BJ (cell line): ENCODE measurements at places on chromosomes 12 and 14. TPM values are rescaled to one million over a fixed set of nuclear protein-coding genes. Genes with fewer than 3 reads are reported as not detected.

C12orf50 gene
- polyA plus RNA-seq = not detected in 2 replicates

CHGA gene
- polyA plus RNA-seq = not detected in 2 replicates

SOAT2 gene
- 0.16 and 0.34 TPM in 2 replicates for polyA plus RNA-seq

KLRK1 gene
- not detected in 2 replicates for polyA plus RNA-seq

LRRC74A gene
- not detected in 2 replicates for polyA plus RNA-seq

OSGEP gene
- polyA plus RNA-seq = 21.2 and 28.9 TPM in 2 replicates

RNASE2 gene
- polyA plus RNA-seq = not detected in 2 replicates

NUAK1 gene
- 37.0 and 40.0 TPM in 2 replicates for polyA plus RNA-seq

PLBD1 gene
- 0.38 and 0.51 TPM in 2 replicates for polyA plus RNA-seq

EEA1 gene
- polyA plus RNA-seq = 4.9 and 11.9 TPM in 2 replicates

TMEM63C gene
- not detected in 2 replicates for polyA plus RNA-seq

BRMS1L gene
- polyA plus RNA-seq = 2.5 and 6.4 TPM in 2 replicates

ZFHX2 gene
- 0.28 and 0.32 TPM in 2 replicates for polyA plus RNA-seq

KCNH3 gene
- polyA plus RNA-seq = 0.01 and 0.02 TPM in 2 replicates

AQP6 gene
- polyA plus RNA-seq = not detected in 2 replicates

ANO4 gene
- polyA plus RNA-seq = 7.1 and 8.0 TPM in 2 replicates

POTEG gene
- not detected in 2 replicates for polyA plus RNA-seq

PLBD2 gene
- 20.1 and 30.9 TPM in 2 replicates for polyA plus RNA-seq

RNASE7 gene
- not detected in 2 replicates for polyA plus RNA-seq

RPAP3 gene
- 6.1 and 15.6 TPM in 2 replicates for polyA plus RNA-seq

HCAR3 gene
- not detected in 2 replicates for polyA plus RNA-seq
